Esophagus squamous epithelium (tissue), 5 donors: ENCODE measurements at places on chromosomes 1 and 21.

DNA sequence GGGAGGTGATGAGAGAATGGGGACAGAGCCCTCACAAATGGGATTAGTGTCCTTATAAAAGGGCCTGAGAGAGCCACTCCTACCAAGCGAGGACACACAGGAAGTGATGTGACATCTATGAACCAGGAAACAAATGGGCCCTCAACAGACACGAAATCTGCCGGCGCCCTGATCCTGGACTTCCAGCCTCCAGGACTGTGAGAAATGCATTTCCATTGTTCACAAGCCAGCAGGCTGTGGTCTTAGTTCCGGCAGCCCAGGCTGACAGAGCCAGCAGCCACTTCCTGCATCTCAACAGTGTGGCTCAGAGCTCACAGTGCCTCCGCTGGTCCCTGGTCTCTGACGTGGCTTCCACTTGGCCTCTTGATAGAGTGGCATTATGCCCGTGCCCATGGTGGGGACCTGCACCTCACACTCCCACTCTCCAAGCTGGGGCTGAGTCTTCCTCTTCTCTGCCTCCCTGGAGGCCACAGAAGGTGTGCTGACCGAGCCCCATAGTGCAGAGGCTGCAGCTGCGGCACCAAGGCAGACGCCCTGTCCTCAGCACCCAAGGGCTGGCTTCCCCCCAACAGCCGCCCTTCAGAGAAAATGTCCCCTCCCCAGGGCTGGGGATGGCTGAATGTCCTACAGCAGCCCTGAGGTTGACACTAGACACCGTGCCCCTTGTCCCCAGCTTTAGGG, 44.9 kb downstream of the ACOT7 start:
- DNase-seq: no peak

GRCh38 chr1:112337028-112337531, 58.9 kb upstream of the CTTNBP2NL start:
- no peak for DNase-seq

- DNase-seq: no peak
Observed at GRCh38 chr1:36342426-36343185, 19.2 kb upstream of the EVA1B start.

DNA sequence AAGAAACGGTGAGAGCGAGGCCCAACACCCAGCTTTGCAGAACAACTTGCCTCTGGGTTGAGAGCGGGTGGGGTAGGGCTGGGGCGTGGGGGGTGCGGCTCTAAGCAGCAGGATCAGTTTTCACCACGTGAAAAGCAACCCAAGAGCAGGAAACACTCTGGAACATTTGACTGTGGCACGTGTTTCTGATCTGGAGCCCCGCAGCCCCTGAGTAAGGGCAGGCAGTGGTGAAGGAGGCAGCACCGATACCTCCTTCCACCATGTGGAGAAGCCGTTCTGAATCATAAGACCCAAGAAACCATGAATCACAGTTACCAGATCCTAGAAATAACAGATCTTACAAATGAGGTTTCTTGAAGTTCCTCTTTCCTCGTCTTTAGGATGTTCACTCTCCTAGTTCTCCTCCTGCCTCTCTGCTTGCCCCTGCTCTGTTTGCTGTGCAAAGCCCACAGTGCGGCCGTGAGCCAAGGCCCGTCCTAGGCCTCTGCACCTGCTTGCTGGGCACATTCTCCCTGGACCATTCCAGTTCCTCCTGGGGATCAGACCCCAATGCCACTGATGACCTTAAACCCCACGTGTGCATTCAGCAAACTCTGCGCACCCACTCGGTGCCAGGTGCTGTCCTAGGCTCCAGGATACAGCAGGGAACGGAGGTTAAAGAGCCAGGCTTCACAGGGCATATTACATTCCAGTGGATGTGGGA, 31.9 kb downstream of the SLC1A7 start:
- DNase-seq: no peak

DNA sequence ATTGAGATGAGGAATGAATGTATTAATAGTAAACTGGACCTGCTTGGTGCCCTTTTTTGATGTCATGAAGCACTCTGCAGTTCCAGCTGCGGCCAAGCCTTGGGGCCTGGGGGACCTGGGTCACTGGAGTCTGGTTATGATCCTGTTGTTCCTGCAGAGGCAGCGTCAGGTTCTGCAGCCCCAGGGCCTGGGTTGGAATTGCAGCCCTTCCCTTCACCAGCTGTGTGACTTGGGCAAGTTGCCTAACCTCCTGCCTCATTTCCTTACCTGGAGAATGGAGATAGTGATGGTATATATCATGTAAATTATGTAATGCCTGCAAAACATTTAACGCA, 9.1 kb upstream of the ATP5PO start:
- no peak for DNase-seq

GRCh38 chr1:51969038-51969705, 21.3 kb downstream of the RAB3B start:
- DNase-seq: no peak

DNA sequence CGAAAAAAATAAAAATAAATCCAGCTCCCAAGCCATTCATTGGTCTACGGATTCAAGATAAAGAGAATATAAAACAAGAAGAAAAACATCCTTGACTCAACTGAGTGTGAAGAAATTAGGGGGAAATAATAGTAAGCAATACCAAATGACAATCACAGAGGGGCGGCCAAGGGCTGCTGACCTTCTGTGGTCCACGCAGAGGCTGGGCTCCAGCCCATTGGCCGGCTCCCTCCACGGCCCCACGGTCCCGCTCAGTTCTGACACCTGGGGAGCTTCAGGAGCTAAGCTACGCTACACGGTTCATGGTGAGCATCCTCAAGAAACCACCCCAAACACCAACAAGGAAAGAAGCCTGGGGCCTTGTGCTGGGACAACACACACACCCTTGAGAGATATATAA, 400 bp upstream of the KRTAP10-12 start:
- DNase-seq: no peak

GRCh38 chr1:24325587-24326449, 6.7 kb downstream of the GRHL3 start:
- no peak for DNase-seq

GRCh38 chr1:178362747-178363146, 134.0 kb downstream of the CLEC20A start:
- no peak for DNase-seq

GRCh38 chr1:243422362-243422761, 166.5 kb downstream of the SDCCAG8 start:
- no peak for DNase-seq

DNA sequence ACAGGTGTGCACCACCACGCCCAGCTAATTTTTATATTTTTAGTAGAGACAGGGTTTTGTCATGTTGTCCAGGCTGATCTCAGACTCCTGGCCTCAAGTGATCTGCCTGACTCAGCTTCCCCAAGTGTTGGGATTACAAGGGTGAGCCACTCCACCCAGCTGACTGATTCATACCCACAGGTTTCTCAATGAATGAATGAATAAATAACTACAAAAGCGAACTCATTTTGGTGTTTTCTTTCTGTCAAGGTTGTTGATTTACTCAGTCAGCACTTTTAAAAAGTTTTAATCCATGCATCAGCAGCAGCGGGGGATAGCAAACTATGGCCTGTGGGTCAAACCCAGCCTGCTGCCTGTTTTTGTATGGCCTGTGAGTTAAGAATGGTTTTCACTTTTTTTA, 217.5 kb downstream of the FAF1 start:
- no peak for DNase-seq

- no peak for DNase-seq
Observed at GRCh38 chr1:42392255-42392654, 11.7 kb downstream of the RIMKLA start.

GRCh38 chr1:50027794-50028193, 4.0 kb upstream of the AGBL4 start:
- DNase-seq: no peak

DNA sequence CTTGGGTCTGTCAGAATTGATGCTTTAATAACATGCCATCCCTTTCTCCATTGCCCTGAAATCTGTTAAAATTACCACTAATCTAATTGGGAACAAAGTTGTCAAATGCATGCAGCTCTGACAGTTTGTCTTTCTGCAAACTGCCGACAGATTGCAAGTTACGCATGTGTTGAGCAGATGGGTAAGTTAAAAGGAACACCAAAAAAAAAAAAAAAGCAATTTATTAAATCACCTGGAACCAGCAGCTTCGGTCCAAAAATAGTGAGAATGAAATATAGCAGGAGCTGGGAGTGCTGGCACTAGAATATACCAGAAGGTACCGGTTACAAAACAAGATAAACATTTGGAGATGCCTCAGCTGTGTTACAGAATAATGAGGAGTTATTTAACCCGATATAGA, 149.6 kb upstream of the C1orf87 start:
- DNase-seq: no peak

DNA sequence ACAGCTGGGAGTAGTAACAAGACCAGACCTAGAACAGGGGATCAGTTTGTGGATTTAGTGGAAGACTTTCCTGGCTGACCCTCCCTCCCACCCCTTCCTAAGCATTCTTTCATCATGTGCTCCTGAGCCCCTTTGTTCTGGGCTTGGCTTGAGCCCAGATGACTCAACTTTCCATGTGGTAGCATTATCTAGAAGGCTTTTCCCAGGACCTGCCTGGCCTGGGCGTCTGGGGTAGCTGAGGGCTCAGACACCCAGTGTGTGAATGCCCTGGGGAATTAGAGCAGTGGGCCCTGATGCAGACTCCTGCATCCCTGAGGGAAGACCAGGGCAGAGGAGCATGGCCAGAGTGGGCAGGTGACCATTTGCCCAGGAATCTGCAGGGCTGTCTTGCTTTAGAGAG, 44.1 kb upstream of the TSPAN2 start:
- DNase-seq: no peak

DNA sequence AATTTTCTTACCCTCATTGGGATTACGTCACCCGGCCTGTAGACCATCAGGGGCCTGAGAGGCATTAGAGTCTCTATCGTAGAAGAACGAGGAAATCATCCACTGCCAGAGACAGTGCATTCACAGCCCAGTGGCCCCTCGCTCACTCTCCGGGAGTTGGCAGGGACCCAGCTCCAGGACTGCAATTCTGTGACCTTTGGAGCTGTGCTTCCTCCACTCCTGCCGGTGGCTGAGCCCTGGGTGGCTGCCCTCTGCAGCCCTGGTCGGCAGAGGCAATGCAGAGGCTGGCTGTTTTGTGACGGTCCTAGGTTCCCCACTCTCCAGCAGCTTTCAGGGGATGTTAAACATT, 12.7 kb downstream of the SLC37A1 start:
- DNase-seq: no peak

DNA sequence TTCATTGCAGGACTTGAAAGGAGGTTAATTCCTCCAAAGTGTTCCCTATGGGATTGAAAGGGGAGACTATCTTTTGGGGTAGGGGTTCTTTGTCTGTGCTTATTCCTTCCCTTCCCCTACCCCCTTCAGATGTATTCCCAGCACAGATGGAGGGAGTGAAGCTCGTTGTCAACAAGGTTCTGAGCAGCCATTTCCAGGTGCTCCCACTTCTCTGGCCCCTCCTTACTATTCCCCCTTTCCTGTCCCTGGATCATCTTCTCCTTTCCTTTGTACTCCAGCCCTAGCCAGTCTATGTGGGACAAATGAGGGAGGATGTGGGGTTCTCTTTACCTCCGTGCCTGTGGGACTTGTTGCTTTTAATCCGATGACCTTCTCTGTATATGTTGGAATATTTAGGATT, 899 bp downstream of the TOMM40L start:
- DNase-seq: no peak

GRCh38 chr1:203028784-203029553, 2.7 kb downstream of the PPFIA4 start:
- no peak for DNase-seq

GRCh38 chr1:64030411-64030810, 173.0 kb upstream of the UBE2U start:
- no peak for DNase-seq

DNA sequence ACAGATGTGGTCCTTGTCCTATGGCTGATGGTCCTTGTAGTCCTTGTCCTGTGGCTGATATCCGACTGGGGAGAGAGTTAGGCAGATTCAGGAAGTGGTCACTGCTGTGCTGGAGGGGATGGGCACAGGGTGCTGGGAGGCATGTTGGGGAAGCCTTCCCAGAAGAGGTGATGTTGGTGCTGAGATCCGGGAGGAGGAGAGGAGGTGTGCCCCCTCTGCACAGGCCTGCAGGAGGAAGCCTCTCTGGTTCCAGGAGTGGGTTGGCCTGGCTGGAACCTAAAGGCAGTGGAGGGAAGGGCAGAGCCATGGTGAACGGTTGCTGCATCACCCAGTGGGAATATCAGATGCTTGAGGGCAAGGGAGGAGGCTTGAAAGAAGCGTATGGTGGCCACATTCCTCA, 14.7 kb downstream of the COQ8A start:
- no peak for DNase-seq

DNA sequence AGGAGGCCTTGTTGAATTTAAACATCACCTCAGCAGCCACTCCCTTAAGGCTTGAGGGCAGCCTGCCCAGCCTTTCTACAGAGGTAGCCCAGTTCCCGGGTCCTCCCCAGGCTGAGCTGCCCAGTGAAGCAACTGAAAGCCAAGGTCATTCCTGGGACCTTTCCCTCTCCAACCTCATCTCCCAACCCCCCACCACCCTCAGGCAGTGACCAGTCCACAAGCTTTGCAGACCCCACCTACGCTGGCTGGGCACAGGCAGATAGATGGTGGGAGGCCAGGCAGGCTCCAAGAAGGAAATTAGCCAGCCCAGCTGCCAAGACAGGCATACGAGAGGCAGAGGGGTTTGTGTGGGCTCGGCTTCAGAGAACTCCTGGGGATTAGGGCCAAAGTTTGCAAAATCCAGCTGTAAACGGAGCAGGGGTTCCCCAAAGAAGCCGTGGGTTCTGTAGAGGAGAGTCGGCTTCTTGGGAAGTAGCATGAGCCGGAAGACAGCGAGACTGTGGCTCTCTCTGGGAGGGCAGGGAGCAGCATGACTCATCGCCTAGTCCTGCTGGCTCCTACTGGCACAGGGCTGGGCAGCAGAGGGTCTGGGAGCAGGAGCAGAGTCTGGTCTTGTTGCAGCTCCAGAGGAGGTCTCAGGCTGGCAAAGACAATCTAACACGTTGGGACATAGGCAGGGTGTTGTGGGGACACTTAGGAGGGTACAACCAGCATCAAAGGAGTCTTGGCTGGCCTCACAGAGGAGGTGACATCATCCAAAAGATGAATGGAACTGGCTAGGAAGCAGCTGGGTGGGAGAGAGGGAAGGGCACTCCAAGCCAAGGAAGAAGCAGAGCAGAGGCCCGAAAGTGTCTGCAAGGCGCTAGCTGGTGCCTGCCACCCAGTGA, 2.8 kb upstream of the ZC3H12A start:
- DNase-seq: no peak

DNA sequence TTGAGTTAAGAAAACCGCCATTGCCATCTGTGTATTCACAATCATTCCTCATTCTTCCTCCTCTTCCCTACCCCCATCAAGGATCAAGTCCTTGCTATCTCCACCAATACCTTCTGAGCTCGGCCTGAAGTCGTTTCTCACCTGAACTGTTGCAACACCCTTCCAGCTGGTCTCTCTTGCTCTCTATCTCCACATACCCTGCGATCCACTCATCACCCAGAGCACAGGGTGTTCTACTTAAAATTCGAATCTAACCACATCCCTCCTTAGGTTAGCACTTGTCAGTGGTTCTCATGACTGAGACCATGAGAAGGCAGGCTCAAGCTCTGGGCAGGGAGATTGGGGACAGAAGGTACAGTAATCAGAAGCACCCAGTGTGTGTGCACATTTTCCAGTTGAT, 4.6 kb downstream of the IVL start:
- DNase-seq: no peak

GRCh38 chr1:8663915-8664329, 153.5 kb downstream of the RERE start:
- DNase-seq: no peak
